Esophagus squamous epithelium (tissue), 5 donors: ENCODE measurements at places on chromosomes 16 and 17.

- no peak for DNase-seq
Measured at GRCh38 chr17:1100382-1100781, 79.4 kb downstream of the ABR start.

GRCh38 chr17:32971171-32971570, 20.5 kb upstream of the SPACA3 start:
- DNase-seq: no peak

DNA sequence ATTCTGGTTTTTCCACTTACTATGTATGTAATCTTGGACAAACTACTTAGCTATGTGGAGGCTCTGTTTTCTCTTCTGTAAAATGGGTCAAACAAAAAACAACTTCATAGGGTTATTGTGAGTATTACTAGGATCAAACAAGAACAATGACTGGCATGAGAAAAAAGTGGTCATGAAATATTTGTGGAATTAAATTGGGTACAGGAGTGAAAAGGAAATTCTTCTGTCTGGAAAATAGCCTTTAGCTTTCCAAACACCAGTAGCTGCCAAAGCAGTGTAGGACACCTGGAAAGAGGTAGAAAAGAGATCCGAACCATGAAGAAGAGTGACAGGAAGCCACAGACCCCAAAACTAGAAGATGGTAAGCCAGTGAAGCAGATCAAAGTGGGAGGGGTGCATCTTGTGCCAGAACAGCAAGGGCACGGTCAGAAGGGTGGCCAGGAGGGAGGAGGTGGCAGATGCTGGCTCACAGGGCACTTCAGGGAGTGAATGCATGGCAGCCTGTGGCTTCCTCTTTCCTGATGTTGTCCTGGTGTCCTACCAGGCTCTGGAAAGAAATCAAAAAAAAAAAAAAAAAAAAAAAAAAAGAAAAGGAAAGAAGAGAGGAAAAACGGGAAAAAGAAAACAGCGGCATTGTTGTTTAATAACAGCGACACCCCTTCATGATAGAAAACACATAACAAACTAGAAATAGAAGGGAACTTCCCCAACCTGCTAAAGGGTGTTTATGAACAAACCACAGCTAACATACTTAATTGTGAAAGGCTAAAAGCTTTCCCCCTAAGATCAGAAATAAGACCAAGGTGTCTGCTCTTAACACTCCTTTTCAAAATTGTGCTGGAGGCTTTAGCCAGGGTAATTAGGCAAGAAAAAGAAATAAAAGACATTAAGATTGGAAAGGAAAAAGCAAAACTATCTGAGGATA, 67.9 kb downstream of the PCTP start:
- DNase-seq: no peak

GRCh38 chr17:67400193-67400592, 23.1 kb downstream of the PITPNC1 start:
- no peak for DNase-seq

- DNase-seq: no peak
Measured at GRCh38 chr16:15970202-15970601, 20.8 kb downstream of the ABCC1 start.

DNA sequence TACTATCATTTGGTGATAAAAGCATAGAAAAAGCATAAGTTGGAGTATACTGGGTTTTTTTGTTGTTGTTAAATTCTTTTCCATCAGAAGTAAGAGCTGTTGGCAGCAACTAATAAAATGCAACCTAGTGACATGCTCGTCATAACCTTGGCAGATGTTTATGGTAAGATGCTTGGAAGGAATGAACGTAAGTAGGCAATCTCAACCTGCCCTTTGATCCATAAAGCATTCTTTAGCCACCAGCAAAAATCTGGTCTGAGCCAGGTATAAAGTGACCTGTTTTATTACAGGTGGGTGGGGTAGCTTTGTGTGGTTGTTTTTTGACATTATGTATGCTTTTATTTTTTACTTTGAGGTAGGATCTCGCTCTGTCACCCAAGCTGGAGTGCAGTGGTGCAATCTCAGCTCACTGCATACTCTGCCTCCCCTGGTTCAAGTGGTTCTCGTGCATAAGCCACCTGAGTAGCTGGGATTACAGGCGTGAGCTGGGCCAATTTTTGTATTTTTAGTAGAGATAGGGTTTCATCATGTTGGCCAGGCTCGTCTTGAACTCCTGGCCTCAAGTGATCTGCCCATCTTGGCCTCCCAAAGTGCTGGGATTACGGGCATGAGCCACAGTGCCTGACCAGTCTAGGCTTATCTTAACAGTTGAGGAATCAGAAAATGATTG, 22.0 kb downstream of the WSB1 start:
- DNase-seq: no peak

GRCh38 chr17:77235370-77235941, 94.7 kb downstream of the SEC14L1 start:
- DNase-seq: no peak

DNA sequence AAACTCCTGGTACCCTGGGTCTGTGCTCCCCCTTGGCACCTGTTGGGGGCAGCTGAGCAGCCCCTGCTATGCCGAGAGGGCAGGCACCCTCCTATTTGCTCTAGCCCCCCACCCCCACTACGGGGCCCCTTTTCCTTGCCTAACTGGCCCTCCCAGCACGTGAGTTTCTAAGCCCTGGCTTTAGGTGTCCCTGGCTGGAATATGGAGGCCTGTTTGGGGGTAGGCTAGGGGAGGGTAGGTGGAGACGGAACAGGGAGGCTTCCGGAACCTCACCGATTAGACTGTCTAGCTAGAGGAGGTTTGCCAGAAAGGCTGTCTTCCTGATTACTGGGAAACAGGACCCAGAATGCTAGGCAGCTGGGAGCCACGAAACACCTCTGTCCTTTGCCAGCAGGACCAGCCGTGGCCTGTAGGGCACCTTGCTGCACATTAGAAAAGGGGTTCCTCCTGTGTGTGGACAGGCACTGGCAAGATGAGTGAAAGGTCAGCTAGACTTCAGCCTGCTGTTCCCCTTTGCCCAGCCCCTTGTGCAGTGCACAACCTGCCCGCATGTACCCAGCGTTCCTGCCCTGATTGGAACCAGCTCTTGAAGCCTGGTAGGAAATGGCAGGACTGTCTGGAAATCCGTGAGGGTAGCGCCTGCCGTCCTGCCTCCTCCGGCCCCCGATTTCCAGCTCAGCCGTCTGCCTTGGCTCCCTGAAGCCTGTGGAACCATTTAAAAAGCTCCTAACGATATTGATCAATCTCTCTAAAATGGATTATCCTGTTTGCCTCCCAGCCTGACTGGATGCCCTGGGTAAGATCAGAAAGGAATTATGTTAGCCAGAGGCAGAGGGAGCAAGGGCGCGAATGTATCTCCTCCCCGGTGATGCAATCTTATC, 83.4 kb upstream of the GSE1 start:
- DNase-seq: no peak

GRCh38 chr16:57374067-57374534, 1.8 kb downstream of the CX3CL1 start:
- no peak for DNase-seq

DNA sequence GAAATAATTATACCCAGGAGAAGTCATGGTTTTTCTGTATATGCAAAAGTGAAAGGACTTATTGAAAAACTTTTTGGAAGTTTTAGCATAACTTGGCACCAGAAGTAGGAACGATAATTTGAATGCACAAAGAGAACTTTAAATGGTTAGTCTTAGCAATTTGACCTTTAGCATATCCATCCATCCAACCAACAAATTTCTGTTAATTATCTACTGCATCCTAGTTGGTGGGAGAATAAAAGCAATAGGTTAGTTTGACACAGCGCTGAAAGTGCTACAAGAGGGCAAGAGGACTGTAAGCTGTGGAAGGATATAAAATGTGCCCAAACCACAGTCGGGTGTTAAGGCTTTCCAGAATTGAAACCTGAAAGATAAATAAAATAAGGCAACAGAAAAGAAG, 17.6 kb downstream of the SPAG9 start:
- DNase-seq: no peak

DNA sequence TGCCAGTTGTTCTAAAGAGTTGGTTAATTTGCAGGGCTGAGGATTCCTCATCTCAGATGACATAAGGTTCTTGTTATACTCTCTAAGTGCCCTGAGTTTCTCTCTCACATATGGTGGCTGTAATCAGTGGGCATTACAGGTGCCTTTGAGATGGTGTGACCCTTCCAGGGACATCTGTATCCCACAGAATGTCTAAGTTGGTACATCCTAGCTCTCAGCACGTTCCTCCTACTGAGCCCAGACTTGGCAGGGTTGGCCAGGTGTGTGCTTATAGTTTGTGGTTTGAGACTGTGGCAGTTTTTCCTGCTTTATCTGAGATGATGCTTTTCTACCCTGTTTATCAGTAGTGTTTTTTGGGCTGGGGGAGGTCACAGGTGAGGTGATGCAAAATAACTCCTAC, 36.3 kb downstream of the SPECC1 start:
- no peak for DNase-seq

DNA sequence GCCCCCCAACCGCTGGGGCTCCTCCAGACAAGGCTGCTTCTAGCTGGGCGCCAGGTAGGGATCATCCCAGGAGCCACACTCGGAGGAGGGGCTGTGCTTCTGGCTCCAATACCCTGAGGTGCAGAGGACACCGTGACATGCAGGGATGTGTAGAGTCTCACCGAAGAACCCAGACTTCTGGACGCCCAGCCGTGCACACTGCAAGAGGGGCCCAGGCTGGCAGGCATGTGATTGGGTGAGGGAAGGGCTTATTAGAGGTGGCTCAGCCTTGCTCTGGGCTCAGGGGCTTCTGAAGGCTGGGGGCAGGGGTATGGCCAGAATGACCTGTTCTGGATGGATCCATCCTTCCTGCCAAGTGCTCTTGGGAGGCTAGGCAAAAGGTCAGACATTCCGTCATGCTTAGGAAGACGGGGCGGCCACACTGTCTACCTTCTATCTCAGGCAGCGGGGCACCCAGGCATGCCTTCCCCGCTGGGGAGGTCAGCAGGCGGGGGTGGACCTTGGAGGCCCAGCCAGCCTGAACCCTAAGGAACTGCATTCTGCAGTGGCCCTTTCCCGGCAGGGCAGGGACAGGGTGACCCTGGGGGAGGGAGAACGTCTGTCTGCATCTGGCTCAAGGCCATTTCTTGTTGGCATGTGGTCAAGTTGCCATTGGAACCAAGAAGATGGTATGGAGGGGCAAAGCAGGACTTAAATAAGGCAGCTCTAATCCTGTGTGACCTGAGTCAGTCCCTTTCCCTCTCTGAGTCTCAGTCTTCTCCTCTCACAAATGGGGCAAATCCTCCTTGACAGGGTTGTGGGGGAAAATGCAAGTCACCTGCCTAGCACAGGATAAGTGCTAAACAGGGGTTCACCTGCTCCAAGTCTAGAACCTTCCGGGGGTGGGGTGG, 5.8 kb upstream of the ADGRG1 start:
- DNase-seq: no peak

DNA sequence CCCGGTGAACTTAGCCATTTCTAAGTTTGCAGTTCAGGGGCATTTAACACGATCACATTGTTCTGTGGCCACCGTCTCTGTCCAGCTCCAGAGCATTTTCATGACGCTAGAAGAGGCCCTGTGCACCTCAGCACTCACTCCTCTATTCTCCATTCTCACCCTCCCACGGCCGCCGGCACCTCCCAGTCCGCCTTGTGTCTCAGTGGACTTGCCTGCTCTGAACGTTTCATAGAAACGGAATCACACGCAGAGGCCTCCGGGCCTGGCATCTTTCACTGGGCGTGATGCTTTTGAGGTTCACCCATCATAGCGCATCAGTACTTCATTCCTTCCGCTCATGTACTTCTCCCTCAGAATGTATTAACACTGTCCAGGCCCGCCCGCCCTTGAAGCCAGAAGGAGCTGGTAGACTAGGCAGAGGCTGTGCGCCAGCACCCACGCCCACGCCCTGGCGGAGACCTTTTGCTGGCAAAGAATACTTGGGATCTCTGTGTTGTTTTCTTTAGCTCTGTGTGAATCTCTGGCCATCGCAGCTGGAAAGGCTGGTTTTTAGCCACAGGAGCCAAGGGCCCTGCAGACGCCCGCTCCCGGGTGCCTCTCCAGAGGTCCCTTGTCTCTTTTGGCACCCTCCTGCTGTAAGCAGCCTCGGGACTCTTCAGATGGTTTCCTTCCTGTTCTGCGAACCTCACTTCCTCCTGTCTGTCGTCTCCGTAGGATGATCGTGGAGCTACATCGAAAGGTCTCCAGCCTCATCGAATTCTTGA, 23.4 kb upstream of the JPT2 start:
- DNase-seq: no peak

- DNase-seq: no peak
Measured at GRCh38 chr17:78826836-78827509, 13.6 kb downstream of the USP36 start.

GRCh38 chr17:71681427-71682173, 439.2 kb upstream of the SOX9 start:
- no peak for DNase-seq

DNA sequence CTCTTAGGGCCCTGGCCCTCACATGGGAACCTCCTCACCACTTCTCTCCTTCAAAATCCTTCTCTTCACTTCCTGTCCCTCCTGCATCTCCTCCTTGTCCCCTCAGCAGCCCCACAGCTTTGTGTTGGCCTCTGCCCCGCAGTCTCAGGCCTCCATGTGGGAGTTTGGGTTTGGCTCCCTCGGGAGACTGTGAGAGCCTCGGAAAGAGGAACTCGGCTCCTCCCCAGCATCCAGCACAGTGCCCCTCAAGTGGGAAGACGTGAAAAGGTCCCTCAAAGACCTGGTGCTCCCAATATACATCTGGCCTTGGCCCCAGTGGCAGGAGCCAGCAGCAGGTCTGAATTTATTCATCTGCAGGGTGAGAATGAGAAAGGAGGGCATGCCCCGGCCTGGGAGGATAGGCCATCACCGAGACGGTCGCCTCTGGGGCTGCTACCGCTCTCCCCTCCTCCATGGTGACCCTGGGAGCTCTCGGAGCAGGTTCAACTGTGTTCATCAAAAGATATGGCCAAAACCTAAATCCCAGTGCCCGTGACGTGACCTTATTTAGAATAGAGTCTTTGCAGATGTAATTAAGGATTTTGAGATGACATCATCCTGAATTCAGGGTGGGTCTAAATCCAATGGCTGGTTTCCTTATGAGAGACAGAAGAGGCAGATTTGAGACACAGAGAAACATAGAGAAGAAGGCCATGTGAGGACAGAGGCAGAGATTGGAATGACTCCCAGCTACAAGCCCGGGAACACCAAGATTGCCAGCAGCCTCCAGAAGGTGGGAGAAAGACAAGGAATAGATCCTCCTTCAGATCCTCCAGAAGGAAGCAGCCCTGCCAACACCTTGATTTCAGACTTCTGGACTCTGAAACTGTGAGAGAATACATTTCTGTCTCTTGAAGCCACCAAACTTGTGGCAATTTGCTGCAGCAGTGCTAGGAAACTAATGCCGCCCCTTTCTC, 135.1 kb downstream of the MRM1 start:
- DNase-seq: no peak

GRCh38 chr16:62256406-62256805, 220.2 kb upstream of the CDH8 start:
- no peak for DNase-seq

- DNase-seq: no peak
Measured at GRCh38 chr17:45677770-45678169, 106.3 kb upstream of the CRHR1 start.

- DNase-seq: no peak
Measured at GRCh38 chr17:3534881-3535252, 22.7 kb downstream of the TRPV3 start.
